ENCODE measurements at places on chromosomes 11 and 22.

DNA sequence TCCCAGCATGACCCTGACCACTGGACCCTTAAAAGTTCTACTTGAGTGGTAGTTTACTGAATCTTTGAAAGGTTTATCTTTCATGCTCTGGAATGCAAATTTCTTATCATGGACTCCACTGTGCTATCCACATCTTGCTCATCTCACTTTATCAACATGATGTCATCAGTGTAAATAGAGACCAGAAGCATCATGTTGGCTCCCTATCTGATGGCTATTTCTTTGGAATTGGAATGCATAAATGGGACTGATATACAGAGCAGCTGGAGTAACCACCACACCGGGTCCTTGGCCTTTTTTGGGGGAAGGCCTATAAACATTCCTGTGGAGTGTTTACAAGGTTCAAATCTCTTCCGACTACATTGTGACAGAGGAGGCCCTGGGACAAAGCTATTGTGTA lies 74.1 kb upstream of the CEP126 start:
- no peak for DNase-seq

- DNase-seq = no peak
These were observed 149.1 kb upstream of the E2F8 start for GRCh38 chr11:19389787-19390303.

DNA sequence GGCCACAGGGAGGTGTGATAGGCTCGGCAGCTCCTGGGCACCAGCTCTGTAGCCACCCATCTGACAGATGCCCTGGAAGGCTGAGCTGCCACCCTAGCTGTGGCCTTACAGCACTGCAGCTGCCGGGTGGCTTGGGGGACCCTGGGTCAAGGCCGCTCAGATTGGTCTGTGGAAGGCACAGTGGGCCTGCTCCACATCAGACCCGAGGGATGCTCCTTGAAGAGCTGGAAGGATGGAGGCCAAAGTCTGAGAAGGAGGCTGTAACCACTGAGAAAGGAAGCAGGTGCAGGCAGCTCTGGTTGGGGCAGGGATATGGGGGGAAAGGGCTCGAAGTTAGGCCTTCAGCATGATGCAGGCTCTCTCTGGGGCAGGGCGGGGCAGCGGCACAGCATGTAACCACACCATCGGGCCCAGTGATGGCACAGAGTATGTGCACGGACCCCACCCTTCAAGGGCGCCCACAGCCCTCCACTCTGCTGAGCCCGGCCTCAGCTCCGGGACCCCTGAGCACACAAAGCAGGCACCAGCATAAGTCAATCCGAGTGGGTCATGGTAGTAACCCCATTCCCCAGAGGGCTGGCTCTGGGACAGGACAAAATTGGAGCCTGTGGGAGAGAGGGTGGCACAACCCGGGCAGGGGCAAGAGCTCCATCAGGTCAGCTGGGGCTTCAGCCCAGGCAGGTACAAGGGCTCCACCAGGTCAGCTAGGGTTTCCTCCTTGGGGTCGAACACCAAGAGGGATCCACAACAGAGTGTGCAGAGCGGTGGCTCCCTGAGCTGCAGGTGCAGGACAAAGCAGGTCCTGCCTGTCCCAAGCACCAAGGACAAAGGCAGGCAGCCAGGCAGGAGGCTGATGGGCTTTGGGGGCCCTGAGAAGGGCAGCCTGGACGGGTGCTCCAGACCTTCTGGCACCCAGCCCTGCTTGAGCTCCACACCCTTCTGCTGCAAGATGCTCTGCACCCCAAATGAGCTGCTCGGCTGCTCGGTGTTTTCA lies 1511.1 kb downstream of the BRD1 start:
- no peak for DNase-seq

DNA sequence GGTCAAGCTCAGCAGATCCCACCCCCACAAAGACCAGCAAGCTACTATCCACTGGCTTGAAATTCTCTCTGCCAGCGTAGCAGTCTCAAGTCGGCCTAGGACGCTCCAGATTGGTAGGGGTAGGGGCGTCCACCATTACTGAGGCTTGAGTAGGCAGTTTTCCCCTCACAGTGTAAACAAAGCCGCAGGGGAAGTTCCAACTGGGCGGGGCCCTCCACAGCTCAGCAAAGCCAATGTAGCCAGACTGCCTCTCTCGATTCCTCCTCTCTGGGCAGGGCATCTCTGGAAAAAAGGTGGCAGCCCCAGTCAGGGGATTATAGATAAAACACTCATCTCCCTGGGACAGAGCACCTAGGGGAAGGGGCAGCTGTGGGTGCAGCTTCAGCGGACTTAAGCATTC lies 1064.9 kb upstream of the TENM4 start:
- no peak for DNase-seq

- DNase-seq = peak; percentile 35
These were observed 82.2 kb upstream of the SEPTIN5 start for GRCh38 chr22:19631899-19632667.

DNA sequence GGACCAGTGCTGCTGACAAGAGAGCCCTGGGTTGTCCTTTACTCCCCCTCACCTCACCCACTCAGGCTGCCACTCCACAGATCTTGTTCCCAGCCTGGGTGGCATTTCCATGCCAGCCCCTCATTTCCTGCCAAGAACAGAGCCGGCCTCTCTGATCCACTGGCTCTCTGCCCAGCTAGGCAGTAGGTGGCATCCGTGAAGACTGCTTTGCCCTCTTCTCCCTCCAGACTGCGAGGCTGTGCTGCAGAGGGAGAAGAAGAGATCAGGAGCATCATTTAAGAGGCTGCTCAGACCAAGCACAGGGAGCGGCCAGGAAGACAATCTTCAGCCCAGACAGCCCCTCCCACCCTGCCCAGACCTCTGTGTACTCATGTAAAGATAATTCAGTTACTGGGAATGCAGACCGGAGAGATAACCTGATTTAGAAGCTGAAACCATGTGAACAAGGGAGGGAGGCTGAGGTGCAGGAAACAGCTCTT lies 126.9 kb upstream of the NCAM1 start:
- DNase-seq = peak; percentile 89

- no peak for DNase-seq
These were observed 994 bp downstream of the DEPDC5 start for GRCh38 chr22:31754813-31755212.

DNA sequence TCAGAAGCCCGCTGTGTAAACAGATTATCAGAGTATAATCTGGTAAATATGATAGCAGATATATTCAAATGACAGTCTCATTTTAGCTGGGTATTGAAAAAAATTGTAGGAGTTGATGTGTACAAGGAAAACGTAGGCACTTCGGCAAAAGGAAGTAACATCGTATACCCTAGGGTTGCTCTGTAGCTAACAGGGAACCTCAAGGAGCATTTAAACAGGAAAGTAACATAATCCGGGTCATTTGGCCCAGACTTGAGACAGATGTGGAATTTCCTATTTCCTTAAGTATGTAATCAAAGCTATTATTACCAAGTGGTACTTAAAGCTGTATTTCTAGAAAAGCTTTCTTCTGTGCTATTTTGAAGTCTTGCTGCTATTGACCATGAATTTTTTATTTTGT lies 215.6 kb downstream of the DDX10 start:
- no peak for DNase-seq

GRCh38 chr11:107408762-107409211 lies 48.8 kb downstream of the CWF19L2 start:
- DNase-seq = no peak

DNA sequence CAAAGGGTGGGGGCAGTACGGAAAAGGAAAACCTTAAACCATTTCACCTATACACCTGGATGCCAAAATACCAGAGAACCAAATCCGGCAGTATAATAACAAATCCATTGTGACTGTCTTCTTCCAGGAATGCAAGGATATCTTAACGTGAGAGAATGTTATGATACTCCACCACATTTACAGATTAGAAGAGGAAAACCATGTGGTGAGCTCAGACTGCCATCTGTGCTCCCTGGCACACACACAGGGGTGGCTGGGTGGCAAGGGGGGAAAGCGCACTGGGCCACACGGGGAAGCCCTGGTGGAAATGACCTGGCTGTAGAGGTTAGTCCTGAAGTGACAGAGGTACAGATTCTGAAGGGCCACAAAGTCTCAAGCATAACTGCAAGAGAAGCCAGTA lies 9.9 kb downstream of the EIF1AD start:
- no peak for DNase-seq

GRCh38 chr11:42075180-42075579 lies 615.7 kb upstream of the LRRC4C start:
- DNase-seq = no peak

GRCh38 chr22:37145180-37146050 lies 4.3 kb downstream of the IL2RB start:
- peak; percentile 73 for DNase-seq

DNA sequence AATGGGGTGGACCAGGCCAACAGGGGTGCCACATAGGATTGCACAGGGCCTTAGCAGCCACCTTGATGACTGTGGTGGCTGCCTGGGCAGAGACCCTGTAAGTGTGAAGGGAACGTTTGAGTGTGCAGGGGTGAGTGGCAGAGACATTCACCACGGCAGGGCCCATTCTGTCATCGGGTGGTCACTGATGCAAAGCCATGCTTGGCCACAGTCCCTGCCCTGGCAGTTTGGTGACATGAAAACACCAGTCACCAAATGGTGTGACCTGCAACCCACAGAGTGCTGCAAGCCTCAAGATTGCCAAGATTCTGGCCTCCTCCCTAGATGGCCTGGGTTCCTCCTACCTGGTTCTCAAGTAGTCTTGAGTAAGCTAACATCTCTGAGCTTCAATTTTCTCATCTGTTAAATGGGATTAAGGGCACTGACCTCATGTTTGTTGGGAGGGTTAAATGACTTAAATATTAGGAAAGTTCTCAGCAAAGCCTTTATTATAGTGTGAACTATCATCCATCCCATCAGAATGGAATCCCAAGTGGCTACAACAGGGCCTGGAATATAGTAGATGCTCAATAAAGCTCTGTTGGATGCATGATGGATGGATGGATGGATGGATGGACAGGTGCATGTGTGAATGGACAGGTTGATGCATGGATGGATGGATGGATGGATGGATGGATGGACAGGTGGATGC lies 53.0 kb downstream of the MACROD1 start:
- no peak for DNase-seq

DNA sequence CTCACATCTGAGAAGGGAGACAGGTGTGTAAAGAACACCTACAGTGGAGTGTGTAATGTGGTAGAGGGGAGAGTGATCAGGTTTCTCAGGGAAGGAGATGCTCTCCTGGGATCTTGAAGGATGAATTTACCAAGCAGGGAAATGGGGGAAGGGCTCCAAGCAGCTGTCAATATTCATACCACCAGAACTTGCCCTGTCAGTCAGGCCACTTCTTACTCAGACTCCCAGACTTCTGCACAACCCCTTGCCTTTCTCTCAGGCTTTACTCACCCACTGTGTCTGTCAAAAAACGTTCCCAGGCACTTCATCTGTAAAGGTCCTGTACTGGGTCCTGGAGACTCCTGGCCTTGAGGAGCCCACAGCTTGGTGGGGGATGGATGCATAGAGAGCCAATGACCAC lies 14.0 kb upstream of the FCHSD2 start:
- DNase-seq = no peak

GRCh38 chr11:69364921-69365320 lies 71.0 kb downstream of the MYEOV start:
- no peak for DNase-seq

GRCh38 chr22:30033137-30033536 lies 47.1 kb upstream of the HORMAD2 start:
- DNase-seq = no peak

DNA sequence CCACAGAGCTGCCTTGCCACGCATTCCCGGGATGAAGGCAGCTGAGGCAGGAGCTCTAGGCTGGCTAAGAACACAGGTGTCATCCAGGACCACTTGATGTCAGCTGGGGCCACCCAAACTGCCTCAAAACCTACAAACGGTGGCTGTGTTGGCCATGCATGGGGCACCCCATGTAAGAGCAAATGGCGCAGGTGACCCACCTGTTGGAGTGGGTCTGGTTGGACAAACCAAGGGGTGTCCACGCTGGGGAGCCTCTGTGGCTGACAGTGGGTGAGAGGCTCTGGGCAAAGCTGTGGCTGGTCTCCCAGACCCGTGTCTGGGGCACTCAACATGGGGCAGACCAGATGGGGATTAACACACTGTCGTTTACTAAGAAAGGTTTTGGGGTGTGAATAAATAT lies 19.0 kb upstream of the SYT8 start:
- no peak for DNase-seq

Data from COR-L47 (cell line).